ENCODE measurements at places on chromosomes 6 and 20.

DNA sequence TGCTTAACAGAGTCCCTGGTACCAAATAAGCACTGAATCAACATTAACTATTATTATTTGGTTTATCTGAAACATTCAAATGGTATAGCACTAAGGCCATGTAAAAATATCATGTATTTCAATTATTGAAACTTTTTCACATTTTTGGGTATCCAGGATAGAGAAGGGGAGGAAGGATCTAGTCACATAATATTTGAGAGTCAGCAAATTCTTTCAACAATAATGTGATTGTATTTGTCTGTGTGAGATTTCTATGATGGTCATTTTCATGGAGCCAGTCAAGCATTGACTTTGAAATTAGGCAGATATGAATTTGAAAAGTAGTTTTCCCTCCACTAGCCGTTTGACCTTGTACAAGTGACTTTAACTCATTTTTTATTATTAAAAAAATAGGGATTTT lies 67.9 kb downstream of the LAMA2 start:
- no peak for DNase-seq

DNA sequence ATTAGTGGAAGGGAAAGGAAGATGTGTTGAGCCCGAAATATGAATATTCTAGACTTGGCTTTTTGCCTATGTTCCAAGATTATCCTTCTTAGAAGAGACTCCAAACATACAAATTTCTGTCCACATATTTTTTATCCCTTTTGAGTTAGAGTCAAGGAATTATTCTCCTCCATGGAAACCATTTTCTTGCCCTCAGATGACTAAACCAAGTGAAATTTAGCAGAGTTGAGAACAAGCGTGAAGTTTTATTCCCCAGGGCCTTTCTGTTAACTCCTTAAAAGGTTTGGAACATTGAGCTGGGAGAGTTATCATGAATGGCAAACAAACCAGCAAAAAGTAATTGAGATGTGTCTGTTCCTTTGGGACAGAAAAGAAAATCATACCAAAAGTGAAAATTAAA lies 286.1 kb upstream of the PLCB4 start:
- DNase-seq = no peak

GRCh38 chr6:112400282-112400681 lies 53.2 kb downstream of the RFPL4B start:
- DNase-seq = no peak

GRCh38 chr20:44532259-44532980 lies 10.6 kb upstream of the SERINC3 start:
- DNase-seq = no peak

DNA sequence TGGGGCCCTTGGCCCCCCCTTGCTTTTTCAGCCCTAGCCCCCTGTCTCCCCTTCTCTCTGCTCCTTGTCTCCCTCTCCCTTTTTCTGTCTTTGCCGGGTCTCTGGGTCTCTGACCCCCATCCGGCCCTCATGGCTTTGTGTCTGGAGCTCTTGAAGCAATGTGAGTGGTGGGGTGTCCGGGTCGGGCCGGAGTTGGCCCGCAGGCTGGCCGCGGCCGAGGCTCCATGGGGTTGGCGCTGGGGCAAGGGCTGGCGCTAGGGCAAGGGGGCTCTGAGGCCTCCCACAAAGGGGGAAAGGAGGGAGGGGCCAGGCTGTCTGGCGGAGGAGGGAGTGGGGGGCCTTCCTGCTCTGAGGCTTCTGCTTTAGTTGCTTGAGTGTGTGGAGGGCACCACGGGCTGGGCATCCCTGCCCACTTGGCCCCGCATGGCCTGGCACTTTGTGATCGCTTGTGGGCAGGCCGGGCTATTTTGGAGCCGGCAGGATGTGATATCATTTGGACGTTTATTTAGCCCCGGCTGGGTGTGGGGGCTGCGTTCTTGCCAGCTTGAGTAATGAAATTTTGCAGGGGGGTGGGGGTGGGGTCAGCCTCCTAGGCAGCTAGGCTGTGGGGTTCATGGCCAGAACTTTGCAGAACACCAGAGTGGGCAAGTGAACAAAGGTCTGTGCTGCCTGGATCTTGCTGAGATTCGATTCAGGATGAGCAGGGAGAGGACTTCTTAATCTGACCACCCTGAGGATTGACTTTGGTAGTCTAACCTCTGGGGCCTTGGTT lies 78.7 kb upstream of the MYL9 start:
- no peak for DNase-seq

- no peak for DNase-seq
Measured at GRCh38 chr6:88641178-88641903, 322.1 kb downstream of the RNGTT start.

Measured in NCI-H187 (cell line).